ENCODE measurements at places on chromosomes 16 and 17. TPM values are rescaled to one million over a fixed set of nuclear protein-coding genes. Genes with fewer than 3 reads are reported as not detected.

GRCh38 chr17:57442914-57443571 is 186.7 kb downstream of the MSI2 start:
- DNase-seq: no peak
- H3K36me3 ChIP-seq: no peaks in the 10 kb centered on the region
- H3K27ac ChIP-seq: no peak overlapping the region
- no peaks in the 10 kb centered on the region for H3K27me3 ChIP-seq
- no peak overlapping the region for H3K4me3 ChIP-seq

DNA sequence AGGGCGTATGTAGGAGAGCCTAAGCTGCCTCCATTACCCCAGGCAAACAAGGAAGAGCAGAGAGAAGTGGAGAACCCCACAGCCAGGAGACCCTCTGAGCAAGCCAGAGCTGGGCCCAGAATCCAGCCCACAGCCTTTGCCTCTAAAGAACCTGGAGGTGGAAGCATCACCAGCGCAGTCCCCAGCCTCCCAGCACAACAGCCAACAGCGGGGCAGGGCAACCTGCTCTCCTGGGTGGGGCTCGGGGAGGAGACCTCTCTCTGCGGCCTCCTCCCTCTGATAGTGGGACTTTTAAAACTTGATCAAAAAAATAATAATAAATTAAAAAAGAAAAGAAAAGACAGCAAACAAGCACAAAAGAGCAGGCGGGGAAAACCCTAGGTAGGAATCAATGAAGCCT is 45.9 kb downstream of the AXIN2 start:
- no peak overlapping the region for H3K4me3 ChIP-seq
- H3K27me3 ChIP-seq: no peaks in the 10 kb centered on the region
- peaks cover 6% of the 10 kb centered on the region for H3K4me1 ChIP-seq
- no peaks in the 10 kb centered on the region for H3K36me3 ChIP-seq
- peak overlapping the region; percentile 23 for H3K27ac ChIP-seq
- no peak for DNase-seq

DNA sequence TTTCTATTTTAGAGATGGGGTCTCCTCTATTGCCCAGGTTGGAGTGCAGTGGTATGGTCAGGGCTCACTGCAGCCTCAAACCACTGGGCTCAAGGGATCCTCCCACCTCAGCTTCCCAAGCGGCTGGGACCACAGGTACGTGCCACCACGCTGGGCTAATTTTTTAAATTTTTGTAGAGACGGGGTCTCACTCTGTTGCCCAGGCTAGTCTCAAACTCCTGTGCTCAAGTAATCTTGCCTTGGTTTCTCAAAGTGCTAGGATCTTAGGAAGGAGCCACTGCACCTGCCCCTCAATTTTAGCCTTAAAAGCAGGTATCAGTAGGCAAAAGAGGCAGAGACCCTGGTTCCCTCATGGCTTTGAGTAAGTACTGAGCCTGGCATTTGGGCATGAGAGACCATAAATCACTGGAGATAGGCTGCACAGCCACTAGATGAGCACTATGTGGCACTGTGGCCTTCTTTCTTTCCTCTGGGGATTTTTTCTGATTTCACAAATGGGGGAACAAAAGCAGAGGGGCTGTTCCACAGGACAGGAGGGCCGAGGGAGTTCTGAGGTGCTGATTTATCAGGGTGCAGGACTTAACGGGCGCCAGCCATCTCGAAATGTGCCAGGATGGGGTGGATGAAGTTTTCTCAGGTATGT is 82.2 kb downstream of the PLXDC1 start:
- DNase-seq: peak; percentile 17
- no peak overlapping the region for H3K4me3 ChIP-seq
- H3K36me3 ChIP-seq: no peaks in the 10 kb centered on the region
- no peak overlapping the region for H3K27ac ChIP-seq
- H3K27me3 ChIP-seq: no peaks in the 10 kb centered on the region
- H3K4me1 ChIP-seq: peaks cover under 1% of the 10 kb centered on the region

NOTUM gene
- 4.1 TPM for polyA plus RNA-seq

GRCh38 chr17:64628641-64629040 is 33.5 kb downstream of the SMURF2 start:
- H3K27me3 ChIP-seq: no peaks in the 10 kb centered on the region
- DNase-seq: no peak
- H3K4me1 ChIP-seq: no peaks in the 10 kb centered on the region
- no peaks in the 10 kb centered on the region for H3K36me3 ChIP-seq

DNA sequence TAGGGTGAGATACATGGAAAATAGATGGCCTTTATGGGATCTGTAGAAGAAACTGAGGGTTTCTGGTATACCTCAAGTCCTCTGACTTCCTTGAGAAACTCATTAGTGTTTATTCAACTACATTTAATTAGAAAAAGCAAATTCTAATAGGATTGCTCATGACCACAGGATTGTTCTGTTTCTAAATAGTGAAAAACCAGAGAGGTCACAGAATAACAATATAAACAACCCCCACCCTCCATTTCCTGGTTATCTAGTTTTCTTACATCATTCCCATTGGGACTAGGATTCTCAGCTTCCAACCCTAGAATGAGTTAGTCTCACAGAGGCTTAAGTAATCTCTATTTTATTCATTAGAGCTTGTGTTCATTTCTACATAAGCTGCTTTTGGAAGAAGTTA is 30.0 kb downstream of the SF3B3 start:
- no peaks in the 10 kb centered on the region for H3K27me3 ChIP-seq
- H3K27ac ChIP-seq: no peak overlapping the region
- DNase-seq: no peak

DNA sequence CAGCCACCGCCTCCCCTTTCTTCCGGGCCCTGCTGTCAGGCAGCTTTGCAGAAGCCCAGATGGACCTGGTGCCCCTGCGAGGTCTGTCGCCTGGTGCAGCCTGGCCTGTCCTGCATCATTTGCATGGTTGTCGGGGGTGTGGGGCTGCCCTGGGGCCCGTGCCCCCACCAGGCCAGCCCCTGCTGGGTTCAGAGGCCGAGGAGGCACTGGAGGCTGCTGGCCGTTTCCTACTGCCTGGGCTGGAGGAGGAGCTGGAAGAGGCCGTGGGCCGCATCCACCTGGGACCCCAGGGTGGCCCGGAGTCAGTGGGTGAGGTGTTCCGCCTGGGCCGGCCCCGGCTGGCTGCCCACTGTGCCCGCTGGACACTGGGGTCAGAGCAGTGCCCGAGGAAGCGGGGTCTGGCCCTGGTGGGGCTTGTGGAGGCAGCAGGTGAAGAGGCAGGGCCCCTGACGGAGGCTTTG is 5.5 kb upstream of the TGFB1I1 start:
- H3K27me3 ChIP-seq: no peaks in the 10 kb centered on the region
- peaks cover 5% of the 10 kb centered on the region for H3K4me1 ChIP-seq
- peaks cover 45% of the 10 kb centered on the region for H3K36me3 ChIP-seq

MYH3 gene
- polyA plus RNA-seq: 26.7 TPM

NPIPA7 gene
- 10.3 TPM for polyA plus RNA-seq

GRCh38 chr16:88768071-88768783 is 16.8 kb downstream of the PIEZO1 start:
- H3K27me3 ChIP-seq: no peaks in the 10 kb centered on the region
- H3K36me3 ChIP-seq: peaks cover 2% of the 10 kb centered on the region
- no peak overlapping the region for H3K4me3 ChIP-seq
- H3K27ac ChIP-seq: no peak overlapping the region

- no peak overlapping the region for H3K27ac ChIP-seq
- H3K36me3 ChIP-seq: no peaks in the 10 kb centered on the region
- peaks cover 7% of the 10 kb centered on the region for H3K4me1 ChIP-seq
Observed at GRCh38 chr16:80014241-80014939, 413.9 kb upstream of the MAF start.

DNA sequence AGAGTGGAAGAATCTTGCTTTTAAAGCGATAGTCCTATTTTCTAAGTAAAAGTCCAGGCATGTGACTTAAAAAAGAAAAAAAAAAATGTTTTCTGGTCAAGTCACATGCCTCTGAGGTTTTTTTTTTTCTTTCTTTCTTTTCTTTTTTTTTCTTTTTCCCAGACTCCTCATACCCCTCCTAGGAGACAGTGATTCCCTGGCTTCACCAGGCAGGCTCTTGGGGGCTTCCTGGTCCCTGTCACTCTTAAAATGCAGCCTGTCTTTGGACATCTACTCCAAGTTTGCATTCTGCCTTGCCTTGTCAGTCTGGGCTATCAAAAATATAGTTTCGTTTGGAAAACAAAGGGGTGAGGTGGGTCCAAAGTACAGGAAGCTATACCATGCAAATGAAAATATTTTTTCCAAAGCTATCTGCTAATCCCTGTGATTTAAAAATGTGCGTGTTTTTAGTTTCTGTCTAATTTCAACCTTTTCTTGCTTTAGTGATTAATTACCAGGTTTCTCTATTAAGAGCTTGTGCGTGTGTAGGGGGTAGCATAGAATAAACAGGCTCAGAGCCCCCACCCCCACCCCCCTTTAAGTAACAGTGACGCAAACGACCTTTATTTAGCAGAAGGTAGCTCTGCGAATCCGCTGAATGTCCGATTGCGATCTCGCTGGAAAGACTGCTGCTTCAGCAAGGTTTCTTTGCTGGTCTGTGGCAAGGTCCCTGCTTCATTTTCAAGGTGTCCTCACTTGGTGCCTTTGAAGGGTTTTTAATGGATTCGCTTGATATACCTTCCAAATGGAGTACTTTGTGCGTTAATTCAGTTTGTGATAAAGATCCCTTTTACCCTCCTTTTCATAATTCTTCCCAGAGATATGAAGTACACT is 510.2 kb downstream of the WWOX start:
- no peaks in the 10 kb centered on the region for H3K27me3 ChIP-seq
- H3K27ac ChIP-seq: peak overlapping the region; percentile 69
- peaks cover 13% of the 10 kb centered on the region for H3K4me1 ChIP-seq
- no peaks in the 10 kb centered on the region for H3K36me3 ChIP-seq
- peak overlapping the region; percentile 39 for H3K4me3 ChIP-seq

METTL9 gene
- 150 TPM for polyA plus RNA-seq

SLC35G6 gene
- 0.52 TPM for polyA plus RNA-seq

DNA sequence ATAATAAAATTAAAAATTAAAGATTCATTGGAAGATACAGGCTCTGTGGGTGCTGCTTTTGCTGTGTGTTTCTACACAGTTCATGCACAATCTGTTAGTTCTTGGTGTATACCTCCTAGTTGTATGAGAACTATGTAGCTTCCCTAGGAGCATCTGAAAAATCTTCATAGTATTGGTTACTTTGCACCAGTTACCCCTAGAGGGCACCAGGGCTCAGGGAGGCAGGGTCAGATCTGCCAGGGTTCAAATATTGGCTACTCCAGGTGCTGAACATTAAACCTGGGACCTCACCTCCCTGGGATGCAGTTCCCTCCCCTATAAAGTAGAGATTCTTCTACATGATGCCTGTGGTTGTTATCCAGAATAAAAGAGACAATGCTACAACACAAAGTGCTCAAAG is 583.0 kb upstream of the CDH11 start:
- H3K4me1 ChIP-seq: no peaks in the 10 kb centered on the region
- H3K4me3 ChIP-seq: no peak overlapping the region
- H3K36me3 ChIP-seq: no peaks in the 10 kb centered on the region

ZNF75A gene
- 40.6 TPM for polyA plus RNA-seq

SMIM5 gene
- polyA plus RNA-seq: 19.6 TPM

TMED6 gene
- 3.6 TPM for polyA plus RNA-seq

GRCh38 chr17:10779609-10780008 is 24.3 kb downstream of the TMEM238L start:
- H3K4me3 ChIP-seq: no peak overlapping the region
- no peaks in the 10 kb centered on the region for H3K27me3 ChIP-seq
- no peak overlapping the region for H3K27ac ChIP-seq
- peaks cover 16% of the 10 kb centered on the region for H3K4me1 ChIP-seq

NGFR gene
- polyA plus RNA-seq: 20.4 TPM

- DNase-seq: no peak
- H3K27ac ChIP-seq: no peak overlapping the region
- H3K4me1 ChIP-seq: no peaks in the 10 kb centered on the region
- no peak overlapping the region for H3K4me3 ChIP-seq
- no peaks in the 10 kb centered on the region for H3K27me3 ChIP-seq
- H3K36me3 ChIP-seq: peaks cover 87% of the 10 kb centered on the region
Observed at GRCh38 chr17:80212109-80212508, 8.0 kb downstream of the SGSH start.

DNA sequence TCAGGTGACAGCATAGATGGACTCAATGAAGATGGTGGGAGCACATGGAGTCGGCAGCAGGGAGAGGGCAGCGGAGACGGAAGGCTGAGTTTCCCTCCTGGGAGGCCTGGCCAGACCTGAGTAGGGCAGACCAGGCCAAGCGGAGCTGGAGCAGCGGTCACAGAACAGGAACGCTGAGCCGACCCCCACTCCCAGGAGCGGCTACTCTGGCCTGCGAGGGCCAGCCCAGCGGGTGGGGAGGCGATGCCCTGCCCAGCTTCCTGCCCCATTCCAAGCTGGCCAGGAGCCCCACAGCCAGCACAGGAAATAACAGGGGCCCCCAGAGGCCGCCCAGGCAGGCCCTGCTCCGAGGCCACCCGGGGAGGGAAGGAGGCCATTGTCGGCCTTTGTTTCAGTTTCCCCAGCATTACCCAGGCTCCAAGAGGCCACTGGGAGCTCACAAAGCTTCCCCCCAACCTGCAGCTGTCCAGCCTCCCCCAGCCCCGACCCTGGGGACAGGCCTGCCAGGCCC is 79.8 kb downstream of the ZNF423 start:
- H3K4me3 ChIP-seq: no peak overlapping the region
- no peak overlapping the region for H3K27ac ChIP-seq
- no peaks in the 10 kb centered on the region for H3K27me3 ChIP-seq
- DNase-seq: no peak

- H3K27ac ChIP-seq: peak overlapping the region; percentile 13
- H3K4me3 ChIP-seq: no peak overlapping the region
- H3K4me1 ChIP-seq: peaks cover 4% of the 10 kb centered on the region
- H3K36me3 ChIP-seq: peaks cover 31% of the 10 kb centered on the region
- DNase-seq: no peak
Observed at GRCh38 chr16:16120382-16121184, 102.7 kb downstream of the ABCC6 start.

DNAI2 gene
- polyA plus RNA-seq: 0.07 TPM

DNA sequence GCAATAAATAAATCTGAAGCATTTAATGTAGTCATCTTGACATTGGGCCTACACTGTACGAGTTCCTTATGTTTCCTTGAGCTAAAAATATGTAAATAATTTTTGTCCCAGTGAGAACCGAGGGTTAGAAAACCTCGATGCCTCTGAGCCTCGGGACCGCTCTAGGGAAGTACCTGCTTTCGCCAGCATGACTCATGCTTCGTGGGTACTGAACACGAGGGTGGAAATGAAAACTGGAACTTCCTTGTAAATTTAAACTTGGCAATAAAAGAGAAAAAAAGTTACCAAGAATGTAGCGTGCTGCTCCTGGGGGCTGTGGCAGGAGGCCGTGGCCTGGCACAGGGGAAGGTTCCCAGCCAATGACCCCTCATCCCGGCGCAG is 74.1 kb downstream of the SOCS1 start:
- peaks cover 18% of the 10 kb centered on the region for H3K36me3 ChIP-seq
- H3K4me1 ChIP-seq: no peaks in the 10 kb centered on the region
- no peaks in the 10 kb centered on the region for H3K27me3 ChIP-seq
- DNase-seq: no peak
- no peak overlapping the region for H3K4me3 ChIP-seq

CACNG1 gene
- polyA plus RNA-seq: 0.25 TPM

CX3CL1 gene
- 30.6 TPM for polyA plus RNA-seq

GRCh38 chr17:78528541-78528940 is 48.7 kb downstream of the DNAH17 start:
- H3K27ac ChIP-seq: no peak overlapping the region
- peaks cover 5% of the 10 kb centered on the region for H3K4me1 ChIP-seq
- H3K36me3 ChIP-seq: no peaks in the 10 kb centered on the region
- no peak overlapping the region for H3K4me3 ChIP-seq
- peak; percentile 29 for DNase-seq

GRCh38 chr17:74860229-74860871 is 665 bp upstream of the GRIN2C start:
- no peak overlapping the region for H3K4me3 ChIP-seq
- H3K27ac ChIP-seq: no peak overlapping the region
- peaks cover 67% of the 10 kb centered on the region for H3K27me3 ChIP-seq
- peaks cover 20% of the 10 kb centered on the region for H3K4me1 ChIP-seq
- no peaks in the 10 kb centered on the region for H3K36me3 ChIP-seq
- DNase-seq: no peak

Data from large intestine (tissue), 12 donors.